Caco-2 (cell line): ENCODE measurements at places on chromosomes 3 and 15. TPM values are rescaled to one million over a fixed set of nuclear protein-coding genes. Genes with fewer than 3 reads are reported as not detected.

The KBTBD13 gene
- total RNA-seq = not detected in 2 replicates

The CLDN1 gene
- total RNA-seq = 38.9 and 39.3 TPM in 2 replicates

The OR4M2 gene
- not detected in 2 replicates for total RNA-seq

- H3K4me3 ChIP-seq = no peak overlapping the region
- H3K36me3 ChIP-seq = no peaks in the 10 kb centered on the region; the same call in 1 of the 2 replicates
- no peak overlapping the region for H3K27ac ChIP-seq
- H3K4me1 ChIP-seq = peaks cover 30% of the 10 kb centered on the region
- H3K27me3 ChIP-seq = no peaks in the 10 kb centered on the region
- no peak for DNase-seq
Observed at GRCh38 chr3:72745146-72745999, 102.9 kb downstream of the SHQ1 start.
